ENCODE measurements at places on chromosomes 13 and 19. TPM values are rescaled to one million over a fixed set of nuclear protein-coding genes. Genes with fewer than 3 reads are reported as not detected.

Gene SHANK1
- total RNA-seq: not detected

Gene OSCAR
- 0.35 TPM for total RNA-seq

Gene DAND5
- total RNA-seq: not detected

Gene PABPC3
- total RNA-seq: 0.72 TPM

Gene SERPINE3
- not detected for total RNA-seq
